ENCODE measurements at places on chromosomes 16 and 17.
A peak's percentile ranks its signal among the peaks of the same experiment; 100 is the strongest.

- DNase-seq, result peak; percentile 63
Observed at GRCh38 chr16:89602273-89602951, 11.0 kb upstream of the DPEP1 start.

- no peak for DNase-seq
Observed at GRCh38 chr17:44216694-44217093, 2.8 kb downstream of the UBTF start.

DNA sequence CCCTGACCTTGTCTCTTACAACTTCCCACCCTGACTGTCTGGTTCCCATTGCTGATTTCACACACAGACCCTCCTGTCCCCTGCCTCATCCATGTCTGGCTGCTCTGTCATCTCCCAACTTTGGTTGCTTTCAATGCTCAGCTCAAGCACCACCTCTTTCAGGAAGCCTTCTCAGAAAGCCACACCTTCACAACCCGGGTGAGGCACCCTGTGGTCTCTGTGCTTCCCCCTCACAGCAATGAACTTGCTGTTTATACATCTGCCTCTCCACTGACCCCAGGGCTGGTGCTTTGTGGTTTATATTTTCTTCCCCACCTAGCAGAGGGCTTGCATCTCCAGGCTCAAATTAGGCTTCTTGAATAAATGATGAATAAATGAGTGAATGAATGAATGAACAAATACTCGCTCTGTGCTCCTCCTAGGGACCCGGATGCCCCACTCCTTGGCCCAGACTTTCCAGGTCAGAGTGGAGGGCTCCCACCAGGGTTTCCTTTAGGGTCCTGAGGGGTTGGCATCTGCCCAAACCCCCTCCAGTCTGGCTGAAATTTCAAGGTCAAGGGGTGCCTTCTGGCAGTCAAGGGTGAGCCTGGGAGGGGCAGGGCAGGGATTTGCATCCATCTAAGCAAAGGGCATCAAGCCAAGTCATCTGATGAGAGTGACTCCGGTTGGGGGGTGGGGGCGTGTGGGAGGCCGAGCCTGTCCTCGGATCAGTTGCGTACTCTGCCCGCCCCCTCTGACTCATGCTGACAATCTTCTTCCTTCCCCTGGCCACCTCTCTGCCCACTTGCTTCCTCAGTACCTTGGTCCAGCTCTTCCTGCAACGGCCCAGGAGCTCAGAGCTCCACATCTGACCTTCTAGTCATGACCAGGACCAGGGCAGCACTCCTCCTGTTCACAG lies at the start of gene ITGAX:
Gene ITGAX, plus strand, starts transcription at position 783 of the 898 bp plus-strand sequence. Its CDS starts 79 bp downstream, at position 862.
- DNase-seq, result peak; percentile 68

DNA sequence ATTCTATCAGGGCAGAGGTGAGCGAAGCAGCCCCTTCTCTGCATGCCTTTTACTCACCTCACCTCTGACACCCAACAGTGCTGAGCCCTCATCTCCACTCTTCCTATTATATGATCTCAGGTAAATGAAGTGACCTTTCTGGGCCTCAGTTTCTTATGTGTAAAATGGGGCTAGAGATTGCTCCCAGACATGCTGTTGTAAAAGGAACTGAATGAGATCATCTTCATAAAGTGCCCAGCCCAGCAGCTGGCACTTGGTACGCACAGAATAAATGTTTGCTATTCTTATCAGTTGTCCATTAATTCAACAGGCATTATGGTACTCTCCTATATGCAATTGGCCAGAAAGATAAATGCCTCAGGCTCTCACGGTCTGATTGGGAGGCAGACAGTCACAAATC lies 4.5 kb upstream of the GALK1 start:
- DNase-seq, result no peak

GRCh38 chr17:62675260-62675659 lies 47.8 kb downstream of the MRC2 start:
- DNase-seq, result peak; percentile 73

DNA sequence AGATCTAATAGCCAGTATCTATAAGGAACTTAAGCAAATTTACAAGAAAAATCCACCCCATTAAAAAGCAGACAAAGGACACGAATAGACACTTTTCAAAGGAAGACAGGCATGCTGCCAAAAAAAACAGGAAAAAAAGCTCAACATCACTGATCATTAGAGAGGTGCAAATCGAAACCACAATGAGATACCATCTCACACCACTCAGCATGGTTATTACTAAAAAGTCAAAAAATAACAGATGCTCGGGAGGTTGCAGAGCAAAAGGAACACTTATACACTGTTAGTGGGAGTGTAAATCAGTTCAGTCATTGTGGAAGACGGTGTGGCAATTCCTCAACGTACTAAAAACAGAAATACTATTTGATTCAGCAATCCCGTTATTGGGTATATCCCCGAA lies 9.6 kb downstream of the STX8 start:
- peak; percentile 16 for DNase-seq

- DNase-seq, result no peak
Observed at GRCh38 chr16:11384184-11384955, 39.1 kb downstream of the RMI2 start.

DNA sequence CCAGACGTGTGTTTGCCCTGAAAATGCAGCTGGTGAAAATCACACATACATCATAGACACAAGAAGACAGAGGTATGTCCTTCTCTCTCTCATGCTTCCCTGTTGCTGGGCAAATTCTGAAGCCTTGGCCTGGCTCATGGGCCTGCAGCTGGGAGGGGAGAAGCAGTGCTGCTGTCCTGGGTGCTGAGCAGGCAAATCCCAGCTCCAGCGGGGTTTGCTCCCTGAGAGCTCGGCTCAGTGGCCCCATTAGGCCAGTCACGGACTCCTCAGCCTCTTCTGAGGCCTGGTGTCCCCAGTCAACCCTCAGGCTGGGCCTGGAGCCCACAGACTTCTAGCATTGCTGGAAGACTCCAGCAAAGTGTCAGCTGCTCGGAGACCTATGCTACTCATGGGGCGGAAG lies 11.7 kb downstream of the RHBDL3 start:
- DNase-seq, result no peak

DNA sequence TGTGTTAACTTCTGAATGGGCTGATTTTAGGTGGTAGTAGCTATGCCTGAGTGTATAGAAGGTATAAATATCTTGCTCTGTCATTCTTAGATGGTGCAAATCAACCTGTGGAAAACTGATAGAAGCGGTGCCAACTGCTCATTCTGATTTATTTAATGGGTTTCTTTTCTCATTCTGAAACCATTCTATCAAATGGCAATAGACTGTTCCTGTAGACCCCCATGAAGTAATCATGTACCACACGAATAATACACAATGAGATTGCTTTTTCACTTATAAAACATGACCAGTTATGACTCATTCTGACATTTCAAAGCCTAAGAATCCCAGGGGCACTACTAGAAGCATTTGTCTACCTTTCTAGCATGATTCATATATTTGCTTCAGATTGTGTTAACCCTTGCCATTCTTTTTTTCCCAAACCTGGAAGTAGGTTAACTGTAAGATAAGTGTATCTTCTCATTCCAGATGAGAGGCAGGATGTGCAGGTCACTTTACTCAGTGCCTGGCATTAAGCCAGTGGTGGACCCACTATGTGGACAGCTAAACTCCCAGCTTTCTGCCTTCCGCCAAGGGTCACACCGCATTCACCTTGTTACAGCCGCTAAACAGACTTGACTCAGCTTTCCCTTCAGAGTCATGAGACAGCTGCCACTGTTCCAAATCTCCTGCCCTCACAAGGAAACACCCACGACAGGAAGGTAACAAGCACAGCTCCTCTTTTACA lies 16.4 kb upstream of the SLC16A11 start:
- no peak for DNase-seq

GRCh38 chr16:65066651-65067050 lies 55.2 kb downstream of the CDH11 start:
- no peak for DNase-seq

DNA sequence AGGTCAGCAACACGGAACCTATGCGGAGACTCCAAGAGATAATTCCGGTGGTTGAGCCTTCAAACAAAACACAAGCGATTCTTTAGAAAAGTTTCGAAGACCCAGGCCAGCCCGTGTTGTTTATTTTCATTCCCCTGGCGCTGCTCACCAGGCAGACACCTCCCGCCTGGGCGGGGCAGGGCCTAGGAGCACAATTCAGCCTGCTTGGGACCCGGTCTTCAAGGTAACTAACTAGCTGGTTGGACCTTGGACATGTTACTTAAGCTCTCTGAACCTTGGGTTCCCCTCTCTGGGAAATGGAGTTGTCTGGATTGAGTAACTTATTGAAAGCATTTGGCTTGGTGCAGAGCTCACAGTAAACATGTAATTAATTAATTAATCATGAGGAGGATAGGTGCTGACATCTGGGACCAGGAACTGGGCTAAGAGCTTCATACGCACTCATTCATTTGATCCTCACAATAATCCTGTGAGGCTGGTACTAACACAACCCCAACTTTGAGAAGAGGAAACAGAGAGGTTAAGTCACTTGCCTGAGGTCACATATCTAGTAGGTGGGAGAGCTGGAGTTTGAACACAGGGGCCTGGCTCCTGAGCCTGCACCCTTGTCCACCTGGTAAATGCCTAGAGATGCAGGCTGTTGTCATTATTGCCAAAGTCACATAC lies 125.3 kb upstream of the SMURF2 start:
- no peak for DNase-seq

All from Ammon's horn (tissue), 1 donor.